ENCODE measurements at places on chromosomes 1 and 21.

GRCh38 chr1:151934048-151934493, 24.8 kb upstream of the THEM4 start:
- DNase-seq = no peak

DNA sequence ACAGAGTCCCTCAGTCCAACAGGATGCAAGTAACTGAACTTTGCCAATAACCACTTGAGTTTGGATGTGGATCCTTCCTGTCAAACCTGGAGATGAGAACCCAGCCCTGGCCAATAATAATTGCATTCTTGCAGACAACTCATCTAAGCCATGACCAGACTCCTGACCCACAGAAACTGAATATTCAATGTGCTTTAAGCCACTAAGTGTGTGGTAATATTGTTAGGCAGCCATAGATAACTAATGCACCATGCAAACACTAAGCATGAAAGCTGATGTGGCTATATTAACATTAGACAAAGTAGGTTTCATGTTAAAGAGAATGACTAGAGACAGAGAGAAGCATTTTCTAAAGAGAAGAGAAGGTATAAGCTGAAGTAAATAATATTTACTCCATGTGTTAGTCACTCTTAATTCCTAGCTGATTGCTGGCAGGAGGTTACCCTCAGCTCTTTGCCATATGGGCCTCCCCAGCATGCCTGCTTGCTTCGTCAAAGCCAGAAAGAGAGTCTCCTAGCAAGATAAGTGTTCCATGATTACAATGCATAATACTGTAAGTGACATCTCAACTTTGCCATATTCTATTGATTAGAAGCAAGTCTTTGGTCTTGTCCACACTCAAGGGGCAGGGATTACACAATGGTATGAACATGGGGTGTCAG, 276.4 kb upstream of the PLXNA2 start:
- DNase-seq = no peak

DNA sequence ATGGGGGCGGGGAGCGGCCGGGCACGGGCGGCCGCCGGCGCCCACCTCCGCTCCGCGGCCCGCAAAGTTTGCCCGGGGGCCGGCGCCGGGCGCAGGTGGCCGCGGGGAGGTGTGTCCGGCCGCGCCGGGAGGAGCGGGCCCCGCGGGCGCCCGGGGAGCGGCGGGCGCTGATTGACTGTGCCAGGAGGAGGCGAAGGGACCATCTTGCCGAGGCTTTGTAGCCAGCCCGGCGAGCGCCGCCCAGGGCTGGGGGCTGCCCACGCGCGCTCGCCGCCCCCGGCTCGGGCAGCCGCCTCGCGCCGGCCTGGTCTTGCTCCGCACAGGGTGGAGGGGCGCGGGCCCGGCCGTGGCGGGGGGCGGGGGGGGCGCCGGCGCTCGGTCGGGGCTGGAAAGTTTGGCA, 432 bp downstream of the EPHB2 start:
- DNase-seq = no peak

- no peak for DNase-seq
Measured at GRCh38 chr21:41972511-41973205, 18.8 kb upstream of the C2CD2 start.

DNA sequence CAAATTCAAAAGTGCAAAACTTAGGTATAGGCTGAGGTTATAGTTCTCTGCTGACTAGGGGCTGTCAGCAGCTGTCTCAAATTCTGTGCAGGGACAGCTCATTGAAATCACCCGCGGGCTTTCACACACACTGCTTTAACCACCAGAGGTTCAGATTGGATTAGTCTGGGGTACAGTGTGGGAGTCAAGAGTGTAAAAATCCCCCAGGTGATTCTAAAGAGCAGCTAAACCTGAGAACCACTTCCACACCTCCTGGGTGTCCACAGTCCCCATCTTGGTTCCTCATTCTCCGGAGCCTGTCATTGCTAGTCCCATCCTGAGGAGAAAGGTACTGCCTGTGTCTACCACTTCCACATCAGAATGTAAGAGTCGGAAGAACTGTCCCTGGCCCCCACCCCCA, 9.9 kb upstream of the TDRD10 start:
- no peak for DNase-seq

DNA sequence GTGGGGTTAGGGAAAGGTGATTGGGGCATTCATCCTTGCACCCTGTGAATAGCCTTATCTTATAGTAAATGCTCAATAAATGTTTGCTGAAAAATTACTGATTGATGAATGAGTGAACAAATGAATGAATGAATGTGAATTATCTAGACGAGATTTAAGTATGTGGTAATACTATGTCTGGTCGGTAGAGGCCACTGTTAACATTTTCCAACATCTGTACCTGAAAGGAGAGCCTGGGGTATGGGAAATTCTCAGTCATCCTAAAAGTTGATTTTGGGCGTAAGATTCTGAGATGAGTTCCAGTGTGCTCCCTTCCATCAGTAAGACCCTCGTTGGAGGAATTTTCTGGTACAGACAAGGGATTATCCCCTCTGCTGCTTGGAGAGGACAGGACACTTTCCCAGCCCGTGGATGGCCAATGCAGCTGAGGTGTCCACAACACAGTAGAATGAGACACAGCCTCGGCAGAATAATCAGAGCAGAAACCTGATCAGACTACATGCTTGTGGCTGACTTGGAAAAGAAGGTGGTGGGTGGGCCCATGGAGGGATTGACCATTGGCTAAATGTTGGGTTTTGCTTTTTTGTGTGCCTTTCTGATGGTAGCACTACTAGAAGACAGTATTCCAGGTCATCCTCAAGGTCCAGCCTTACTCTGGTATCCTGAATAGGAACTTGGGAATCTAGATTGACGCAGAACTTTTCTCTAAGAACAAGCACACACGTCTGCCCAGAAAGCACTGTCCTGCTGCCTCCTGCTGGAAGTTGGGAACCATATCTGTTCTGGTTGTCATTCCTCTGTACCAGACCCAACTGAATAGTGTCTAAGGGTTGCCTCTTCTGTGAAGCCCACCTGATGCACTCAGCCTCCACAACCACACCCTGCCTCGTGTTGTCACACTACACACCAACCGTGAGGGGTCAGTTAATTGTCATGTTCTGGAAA, 262.0 kb downstream of the TNR start:
- peak; percentile 1 for DNase-seq

GRCh38 chr1:151425103-151425502, 25.7 kb downstream of the PSMB4 start:
- no peak for DNase-seq

GRCh38 chr1:112388436-112388835, 7.6 kb upstream of the CTTNBP2NL start:
- DNase-seq = no peak
